ENCODE measurements at places on chromosomes 5 and 9.

DNA sequence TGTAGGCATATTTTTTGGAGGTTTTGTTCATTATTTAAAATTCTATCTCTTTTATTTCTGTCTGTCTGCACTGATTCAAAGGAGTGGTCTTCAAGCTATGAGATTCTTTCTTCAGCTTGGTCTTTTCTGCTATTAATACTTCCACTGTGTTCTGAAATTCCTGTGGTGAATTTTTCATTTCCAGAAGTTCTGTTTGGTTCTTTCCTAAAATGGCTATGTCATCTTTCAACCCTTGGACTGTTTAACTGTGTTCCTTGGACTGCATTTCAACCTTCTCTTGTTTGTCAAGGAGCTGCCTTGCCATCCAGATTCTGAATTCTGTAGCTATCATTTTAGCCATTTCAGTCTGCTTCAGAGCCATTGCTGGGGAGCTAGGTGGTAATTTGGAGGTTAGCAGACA is 76.3 kb downstream of the CERT1 start:
- no peak for DNase-seq

DNA sequence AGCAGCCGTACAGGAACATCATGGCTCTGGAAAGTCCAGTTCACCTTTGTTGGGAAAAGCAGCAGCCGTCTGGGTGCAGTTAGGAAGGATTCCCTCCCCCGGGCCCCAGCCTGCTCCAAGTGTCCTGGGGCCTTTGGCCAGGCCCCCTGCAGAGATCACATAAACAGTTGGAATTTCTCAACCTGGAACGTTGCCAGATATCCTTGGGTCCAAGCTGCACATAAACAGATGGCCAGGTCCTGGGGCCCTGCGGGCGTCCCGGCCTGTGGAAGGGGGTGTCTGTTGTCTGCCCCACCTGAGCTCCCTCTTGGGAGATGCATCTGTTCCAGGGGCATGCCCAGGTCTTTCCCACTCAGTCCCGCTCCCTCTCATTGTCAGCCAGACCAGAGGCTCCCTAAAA is 92.7 kb downstream of the COL5A1 start:
- DNase-seq: peak; percentile 70

GRCh38 chr5:187617-188451 is 3.5 kb upstream of the LRRC14B start:
- no peak for DNase-seq

GRCh38 chr9:116149844-116150243 is 3.7 kb upstream of the PAPPA start:
- DNase-seq: peak; percentile 38

- no peak for DNase-seq
Measured at GRCh38 chr5:75711151-75711550, 6.1 kb downstream of the POC5 start.

DNA sequence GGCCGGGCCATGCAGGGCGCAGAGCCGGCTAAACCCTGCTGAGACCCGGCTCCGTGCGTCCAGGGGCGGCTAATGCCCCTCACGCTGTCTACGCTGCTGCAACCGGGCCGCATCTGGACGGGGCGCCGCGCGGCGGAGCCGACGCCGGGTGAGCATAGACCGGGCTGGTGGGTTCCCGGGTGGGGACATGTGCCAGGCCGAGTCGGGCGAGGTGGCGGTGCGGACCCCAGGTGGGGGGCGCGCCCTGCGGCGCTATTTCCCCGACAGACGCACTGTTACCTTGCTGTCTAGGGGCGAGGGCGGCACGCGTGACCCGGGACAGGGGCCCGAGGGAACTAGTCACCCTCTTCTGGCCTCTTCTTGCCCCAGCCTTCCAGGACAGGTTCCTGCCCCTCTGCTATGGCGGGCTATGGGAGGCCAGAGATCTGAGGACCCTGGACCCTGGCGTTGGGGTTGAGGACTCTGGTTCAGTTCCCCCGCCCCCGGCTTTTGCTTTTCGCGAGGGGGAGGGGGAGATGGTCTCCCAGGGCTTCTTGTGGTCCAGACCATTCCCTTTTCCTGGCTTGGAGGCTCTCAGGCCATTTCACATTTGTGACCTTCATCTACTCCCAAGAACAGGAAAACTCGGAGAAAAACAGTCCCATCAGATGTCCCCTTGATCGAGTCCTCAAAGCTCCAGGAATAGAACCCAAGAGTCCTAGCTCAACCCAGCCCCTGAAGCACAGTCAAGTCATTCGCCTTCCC is 536 bp downstream of the SLC27A4 start:
- peak; percentile 13 for DNase-seq

Data from EL (cell line).